NCI-H2081 treated with DMSO at 0.1 percent for 48 hours (cell line): ENCODE measurements at places on chromosomes 6 and 20.

DNA sequence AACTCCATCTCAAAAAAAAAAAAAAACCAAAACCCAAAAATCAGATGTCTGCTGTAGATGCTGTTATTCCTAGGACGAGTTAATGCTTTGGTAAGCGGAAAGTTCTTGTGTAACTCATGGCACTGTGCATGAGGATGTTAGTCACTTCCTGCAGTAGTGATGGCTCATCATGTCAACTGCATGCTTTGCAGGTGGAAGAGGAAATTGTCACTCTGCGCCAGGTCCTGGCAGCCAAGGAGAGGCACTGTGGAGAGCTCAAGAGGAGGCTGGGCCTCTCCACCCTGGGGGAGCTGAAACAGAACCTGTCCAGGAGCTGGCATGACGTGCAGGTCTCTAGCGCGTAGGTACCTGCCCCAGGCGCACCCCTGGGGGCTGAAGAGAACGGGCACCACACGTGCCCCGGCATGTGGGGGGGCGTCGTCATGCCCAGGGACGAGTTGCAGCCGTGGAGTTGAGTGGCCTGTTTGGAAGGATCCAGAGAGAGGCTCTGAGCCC, 8.5 kb downstream of the TPD52L2 start:
- DNase-seq, result no peak

DNA sequence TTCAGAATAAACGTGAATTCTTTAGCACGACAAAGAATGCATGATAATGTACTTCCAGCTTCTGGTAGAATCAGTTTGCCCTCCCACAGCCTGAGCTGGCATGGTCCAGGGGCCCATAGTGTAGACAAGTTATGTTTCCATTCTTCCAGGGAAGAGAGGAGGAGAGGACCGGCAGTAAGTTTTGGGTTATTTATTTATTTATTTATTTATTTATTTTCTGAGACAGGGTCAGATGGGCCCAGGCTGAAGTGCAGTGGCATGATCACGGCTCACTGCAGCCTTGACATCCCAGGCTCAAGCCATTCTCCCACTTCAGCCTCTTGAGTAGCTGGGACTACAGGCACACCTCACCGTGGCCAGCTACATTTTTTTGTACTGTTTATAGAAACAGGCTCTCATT, 4.7 kb downstream of the GABRR1 start:
- DNase-seq, result no peak

GRCh38 chr6:112310439-112311125, 36.5 kb upstream of the RFPL4B start:
- DNase-seq, result no peak

DNA sequence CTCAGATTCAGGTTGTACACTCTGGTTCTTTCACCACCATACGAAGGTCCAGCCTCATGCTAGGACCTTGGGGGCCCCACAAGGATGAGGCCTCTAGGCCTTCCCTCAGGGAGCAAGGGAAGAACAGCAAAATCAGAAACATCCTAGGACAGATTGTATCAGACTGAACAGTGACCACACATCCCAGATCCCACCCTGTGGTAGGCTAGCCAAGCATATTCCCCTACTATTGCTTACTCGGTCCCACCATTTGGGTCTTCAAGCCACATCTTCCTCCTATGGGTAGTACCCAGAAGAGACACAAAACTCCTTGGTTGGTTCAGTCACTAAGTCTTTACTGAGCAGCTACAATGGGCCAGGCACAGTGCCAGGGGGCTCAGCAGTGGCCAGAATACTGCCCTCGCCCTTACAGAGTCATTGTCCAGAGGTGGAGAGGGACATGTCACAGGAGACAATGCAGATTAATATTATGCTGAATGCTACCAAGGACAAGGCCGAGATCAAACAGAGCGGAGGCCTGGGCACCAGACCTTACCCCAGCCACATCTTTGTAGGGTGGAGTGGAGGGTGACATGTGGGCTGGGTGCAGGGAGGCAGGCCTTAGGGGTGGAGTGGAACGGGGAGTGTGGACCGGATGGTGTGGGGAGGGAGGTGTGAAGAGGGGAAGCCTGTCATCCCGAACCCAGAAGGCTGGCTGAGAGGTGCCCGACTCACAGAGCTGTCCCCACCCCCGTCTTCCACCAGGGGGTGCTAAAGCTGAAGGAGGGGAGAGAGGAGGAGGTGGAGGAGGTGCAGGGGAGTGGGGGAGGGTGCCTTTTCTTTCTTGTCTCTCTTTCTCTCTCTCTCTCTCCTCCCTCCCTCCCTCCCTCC, 6.8 kb upstream of the MAPK13 start:
- DNase-seq, result no peak

DNA sequence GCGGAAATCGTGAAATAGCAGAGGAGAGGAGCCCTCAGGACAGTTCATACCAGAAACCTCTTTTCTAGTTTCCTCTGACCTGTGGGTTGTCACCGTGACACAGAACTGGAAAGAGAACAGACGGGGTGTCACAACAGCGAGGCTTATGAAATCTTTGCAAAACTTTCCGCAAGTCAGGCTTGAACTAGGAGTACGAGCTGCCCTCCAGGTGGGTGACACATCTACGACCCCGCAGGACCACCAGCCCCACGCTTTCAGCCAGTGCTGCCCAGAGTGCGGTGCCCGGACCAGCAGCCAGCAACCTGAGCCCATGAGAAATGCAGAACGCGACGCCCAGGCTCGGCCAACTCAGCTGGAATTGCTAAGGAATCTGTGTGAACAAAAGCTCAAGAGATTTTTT, 30.8 kb downstream of the WRNIP1 start:
- DNase-seq, result no peak

- DNase-seq, result no peak
Measured at GRCh38 chr6:101666256-101666655, 272.7 kb downstream of the GRIK2 start.

DNA sequence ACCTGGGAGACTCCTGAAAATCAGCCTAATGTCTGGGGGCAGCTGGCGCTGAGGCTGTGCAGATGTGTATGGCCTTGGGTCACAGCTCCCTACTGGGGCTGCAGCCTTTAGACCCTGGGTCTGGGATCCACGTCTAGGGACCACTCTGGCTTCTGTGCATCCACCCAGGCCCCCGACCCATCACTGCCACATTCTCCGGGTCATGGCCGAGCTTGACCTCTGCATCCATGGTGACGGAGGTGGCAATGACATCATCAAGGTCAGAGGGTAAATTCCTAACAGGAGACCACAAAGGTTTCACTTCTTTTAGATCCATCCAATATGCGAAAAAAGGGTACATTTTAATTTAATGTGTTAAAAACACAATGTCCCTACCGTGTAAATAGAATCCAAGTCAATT, 14.5 kb upstream of the PCMTD2 start:
- DNase-seq, result no peak

DNA sequence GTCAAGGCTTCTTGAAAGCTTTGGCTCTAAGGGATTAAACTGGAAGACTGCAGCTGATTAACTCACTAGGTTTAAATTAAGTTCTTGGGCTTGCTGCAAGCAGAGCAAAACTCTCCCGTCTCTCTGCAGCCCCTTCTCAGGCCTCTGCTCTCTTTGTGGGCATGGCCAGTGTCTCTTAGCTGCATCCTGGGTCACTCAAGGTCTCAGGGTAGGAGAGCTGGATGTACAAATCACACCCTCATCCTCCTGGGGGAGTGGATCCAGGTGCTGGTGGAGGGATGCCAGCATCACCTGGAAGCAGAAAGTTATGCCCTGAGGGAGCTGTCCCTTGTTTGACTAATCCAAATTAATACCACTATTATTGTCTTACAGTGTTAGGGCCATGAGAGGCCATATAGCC, 35.8 kb downstream of the GCM1 start:
- no peak for DNase-seq

DNA sequence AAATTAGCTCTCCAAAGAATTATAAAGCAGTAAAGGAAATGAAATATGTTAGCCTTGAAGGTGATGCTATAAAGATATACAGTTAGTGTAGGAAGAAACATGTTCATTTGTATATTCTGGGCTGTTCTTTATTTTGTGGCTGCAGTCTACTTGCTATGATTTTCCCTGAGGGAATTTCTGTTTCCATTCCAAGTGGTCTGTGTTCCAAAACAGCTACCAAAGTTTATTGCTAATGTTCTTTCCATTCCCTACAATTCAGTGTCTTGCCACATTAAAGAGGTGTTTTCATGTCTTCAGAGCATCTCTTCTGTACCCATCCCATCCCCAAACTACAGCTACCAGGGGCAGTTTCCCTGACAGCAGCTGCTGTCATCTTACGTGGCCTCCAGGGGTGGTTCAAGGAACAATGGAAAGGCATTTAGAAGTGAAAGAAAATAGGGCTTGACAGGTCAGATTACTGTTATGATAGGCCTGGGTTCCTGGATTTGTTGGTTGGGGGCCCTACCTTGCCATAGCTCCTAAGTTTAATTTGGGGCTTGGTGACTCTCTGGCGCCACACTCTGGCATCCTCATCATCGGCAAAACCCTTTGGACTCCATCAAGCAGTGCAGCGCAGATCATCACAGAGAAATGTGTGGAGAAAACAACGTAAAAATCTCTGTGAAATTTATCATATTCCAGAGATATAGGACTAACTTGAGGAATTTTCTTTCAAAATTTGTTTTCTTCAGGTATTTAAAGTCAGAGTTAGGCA, 33.8 kb upstream of the AIG1 start:
- no peak for DNase-seq

DNA sequence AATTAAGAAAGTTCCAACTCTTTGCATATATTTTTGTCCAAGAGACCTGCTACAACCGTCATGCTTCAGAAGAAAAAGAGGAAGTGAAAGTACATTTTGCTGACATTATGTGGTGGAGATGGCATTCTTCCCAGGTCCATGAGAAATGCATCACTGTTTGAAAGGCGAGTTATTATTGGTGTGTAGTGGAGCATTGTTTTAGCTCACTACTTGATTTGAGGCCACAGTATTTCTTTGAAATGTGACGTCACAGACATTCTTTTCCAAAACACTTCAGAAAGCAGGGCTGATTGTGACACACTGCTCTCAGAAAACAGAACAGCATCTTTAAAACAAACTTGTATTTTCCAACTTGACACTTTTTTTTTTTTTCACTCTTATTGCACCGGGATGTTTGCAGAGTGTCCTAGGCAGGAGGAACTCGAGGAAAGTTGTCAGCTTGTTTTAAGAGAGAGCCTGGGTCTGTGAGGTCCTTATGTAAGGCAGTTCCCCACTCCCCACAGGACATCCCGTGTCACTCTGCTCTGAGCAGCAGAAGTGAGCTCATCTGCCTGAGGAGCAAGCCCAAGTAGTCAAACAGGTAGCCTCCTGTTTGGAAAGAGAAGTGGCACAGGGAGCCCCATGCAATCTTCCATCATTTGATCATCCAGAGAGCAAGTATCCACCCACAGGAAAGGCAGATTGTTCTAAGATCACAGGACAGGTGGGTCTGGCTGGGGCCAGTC, 1.1 kb downstream of the SPTLC3 start:
- no peak for DNase-seq

GRCh38 chr6:11404838-11405237, 132.7 kb upstream of the TMEM170B start:
- no peak for DNase-seq

- no peak for DNase-seq
Measured at GRCh38 chr6:168844821-168845609, 404.0 kb downstream of the SMOC2 start.

GRCh38 chr20:4932061-4932460, 69.2 kb downstream of the SLC23A2 start:
- no peak for DNase-seq

DNA sequence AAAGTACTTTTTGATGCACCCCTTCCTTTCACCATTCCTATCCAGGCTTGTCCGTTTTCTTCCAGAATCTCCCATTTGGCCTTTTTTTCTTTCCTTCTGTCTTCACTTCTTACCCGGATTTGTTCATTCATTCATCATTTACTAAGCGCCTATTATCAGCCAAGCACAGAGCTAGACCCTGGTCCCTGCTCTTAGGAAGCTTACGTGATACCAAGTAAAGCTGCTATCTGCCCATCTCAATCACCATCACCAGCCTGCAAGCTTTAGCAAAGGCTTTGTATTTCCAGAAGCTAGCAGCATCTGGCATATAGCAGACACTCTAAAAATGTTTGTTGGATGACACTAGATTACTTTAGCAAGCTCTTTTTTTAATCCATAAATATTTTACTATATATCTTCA, 4.8 kb downstream of the NDRG3 start:
- no peak for DNase-seq

GRCh38 chr20:20299904-20300303, 68.0 kb upstream of the INSM1 start:
- no peak for DNase-seq

GRCh38 chr6:127690092-127690491, 113.1 kb downstream of the C6orf58 start:
- DNase-seq, result no peak

DNA sequence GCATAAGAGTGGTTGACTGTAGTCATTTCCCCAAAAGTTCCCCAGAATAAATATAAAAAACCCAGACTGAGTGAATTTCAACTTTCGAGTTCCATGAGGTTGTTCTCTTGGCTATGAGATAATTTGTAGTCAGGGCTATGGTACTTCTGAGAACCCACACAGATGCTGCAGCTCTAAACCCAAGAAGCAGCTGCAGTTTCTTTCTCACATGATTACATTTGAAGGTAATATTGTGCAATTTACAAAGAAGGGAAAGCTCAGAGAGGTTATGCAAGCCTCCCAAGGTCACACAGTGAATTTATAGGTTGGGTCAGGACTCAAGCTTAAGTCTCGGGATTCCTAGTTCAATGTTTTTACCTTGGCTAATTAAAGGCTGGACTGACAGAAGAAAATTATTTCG, 29.7 kb upstream of the CD93 start:
- DNase-seq, result no peak

- DNase-seq, result no peak
Measured at GRCh38 chr6:2688401-2689064, 62.2 kb downstream of the MYLK4 start.

- no peak for DNase-seq
Measured at GRCh38 chr6:147741389-147741788, 232.9 kb downstream of the SAMD5 start.
